ENCODE measurements at places on chromosomes 1 and 21. TPM values are rescaled to one million over a fixed set of nuclear protein-coding genes. Genes with fewer than 3 reads are reported as not detected.

HLX gene
- 5.3 TPM for total RNA-seq

CAMK1G gene
- not detected for total RNA-seq

PIK3C2B gene
- 2.5 TPM for total RNA-seq

FMO3 gene
- 0.57 TPM for total RNA-seq

DNA sequence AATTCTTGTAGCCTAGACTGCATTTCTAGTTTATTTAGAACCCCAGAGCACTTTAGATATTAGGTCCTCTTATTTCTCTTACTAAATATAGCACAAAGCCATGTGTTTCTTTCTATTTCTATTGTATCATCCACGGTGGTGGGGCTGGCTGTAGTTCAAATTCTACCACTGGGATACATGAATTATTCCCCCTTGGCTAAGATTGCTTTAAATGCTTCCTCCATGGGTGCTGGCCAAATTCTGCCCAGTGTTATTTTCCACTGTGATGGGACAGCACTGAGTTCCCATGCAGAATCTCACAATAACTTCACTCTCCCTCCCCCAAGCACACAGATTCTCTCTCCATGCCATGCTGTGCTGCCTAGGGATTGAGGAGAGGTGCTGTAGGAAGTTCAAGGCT, 41.5 kb upstream of the GBP6 start:
- no peak for DNase-seq

DNA sequence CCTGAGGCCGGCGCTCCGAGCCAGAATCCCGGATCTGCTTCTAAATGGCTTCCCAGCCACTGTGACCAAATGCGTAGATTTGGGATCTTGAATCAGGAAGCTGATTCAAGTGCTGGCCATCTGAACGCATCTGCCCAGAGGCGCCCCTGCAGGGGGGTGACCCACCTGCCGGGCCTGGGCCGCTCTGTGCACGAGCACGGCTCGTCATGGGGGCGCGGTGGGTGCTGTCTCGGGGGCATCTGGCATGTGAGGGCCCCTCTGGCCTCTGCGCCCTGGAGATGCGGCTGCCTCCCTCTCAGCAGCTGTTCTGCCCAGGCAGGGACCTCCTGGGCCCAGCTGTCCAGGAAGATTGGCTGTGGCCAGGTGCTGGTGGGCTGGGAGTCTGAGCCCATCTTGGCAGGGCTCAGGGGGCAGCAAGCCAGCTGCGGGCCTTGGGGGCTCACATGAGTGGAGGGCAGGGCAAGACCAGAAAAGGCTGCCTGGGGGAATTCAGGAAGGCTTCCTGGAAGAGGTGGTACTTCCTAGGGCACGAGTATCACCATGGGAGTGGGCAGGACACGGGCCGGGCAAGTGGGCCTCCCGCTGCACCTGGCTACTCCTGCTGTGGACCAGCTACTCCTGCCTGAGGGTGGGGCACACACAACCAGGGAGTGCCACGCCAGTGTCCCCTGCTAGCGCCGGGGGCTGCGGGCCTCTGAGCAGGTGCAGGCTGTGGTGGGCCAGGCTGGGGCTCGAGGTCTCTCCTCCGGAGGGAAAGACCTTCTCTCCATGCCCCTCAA, 25.1 kb downstream of the PLCH2 start:
- DNase-seq, result no peak

DNA sequence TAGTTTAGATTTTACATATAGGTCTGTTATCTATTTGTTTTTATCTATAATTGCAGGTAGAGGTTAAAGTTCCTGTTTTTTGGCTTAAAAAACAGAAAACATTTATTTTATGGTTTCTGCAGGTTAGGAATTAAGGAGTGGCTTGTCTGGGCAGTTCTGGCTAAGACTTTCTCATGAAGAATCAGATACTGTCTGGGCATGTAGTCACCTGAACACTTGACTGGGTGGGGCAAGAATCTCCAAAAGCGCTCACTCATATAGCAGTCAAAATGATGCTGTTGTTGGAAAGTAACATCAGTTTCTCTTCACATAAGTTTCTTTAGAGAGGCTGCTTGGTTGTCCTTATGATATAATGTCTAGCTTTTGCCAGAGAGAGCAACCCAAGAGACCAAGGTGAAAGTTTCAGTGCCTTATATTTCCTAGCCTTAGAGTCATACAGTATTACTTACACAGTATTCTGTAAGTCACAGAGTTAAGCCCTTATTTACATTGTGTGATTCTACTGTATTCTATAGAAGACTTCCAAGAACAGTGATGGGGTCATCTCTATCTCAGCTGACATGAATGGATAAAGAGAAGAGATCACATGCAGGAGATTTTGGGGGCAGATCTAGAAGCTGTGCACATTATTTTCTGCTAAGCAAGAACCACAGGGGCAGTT, 125.4 kb upstream of the GPR52 start:
- no peak for DNase-seq

- no peak for DNase-seq
Observed at GRCh38 chr1:230730977-230731376, 16.2 kb upstream of the CAPN9 start.

- DNase-seq, result no peak
Observed at GRCh38 chr1:107194380-107194779, 53.5 kb downstream of the NTNG1 start.

DNA sequence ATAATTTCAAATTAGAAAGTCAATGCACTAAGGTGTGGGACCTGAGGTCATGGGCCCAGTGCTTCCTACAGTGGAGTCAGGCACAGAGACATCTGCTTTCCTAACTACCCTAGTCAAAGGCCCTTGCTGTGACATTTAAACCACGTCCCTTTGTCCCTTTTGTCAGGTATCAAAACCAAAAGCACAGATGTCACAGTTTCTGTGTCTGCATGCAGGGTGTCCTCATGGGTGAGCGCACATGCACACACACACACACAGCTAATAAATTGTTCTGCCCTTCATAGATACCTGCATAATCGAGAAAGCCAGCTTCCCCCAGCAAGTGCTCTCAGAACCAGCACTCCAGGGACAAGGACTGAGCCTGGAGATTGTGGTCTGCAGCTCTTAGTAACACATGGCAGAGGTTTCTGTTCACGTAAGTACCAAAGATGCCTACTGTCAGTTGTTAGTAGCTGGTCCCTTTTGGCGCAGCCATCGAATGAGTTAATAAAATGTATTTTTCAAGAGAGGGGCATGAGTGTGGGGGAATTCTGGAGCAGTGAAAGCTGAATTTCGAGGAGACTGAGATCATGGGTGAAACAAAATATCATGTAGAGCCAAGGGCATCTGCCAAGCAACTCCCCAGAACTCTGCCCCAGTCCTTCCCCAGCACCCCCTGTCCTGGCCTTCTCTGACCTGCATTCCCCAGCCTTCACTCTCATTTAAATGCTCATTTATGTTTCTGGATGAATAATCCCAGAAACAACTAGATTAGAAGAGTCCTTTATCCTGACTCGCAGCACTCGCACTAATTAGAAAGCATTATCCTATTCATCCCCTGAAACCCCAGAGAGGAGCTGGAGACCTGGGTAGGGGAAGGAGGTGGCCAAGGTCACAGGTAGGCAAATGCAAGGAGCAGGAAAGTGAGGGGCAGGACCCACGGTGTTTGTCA, 25.5 kb downstream of the TNR start:
- DNase-seq, result no peak
